Cerebellar nuclear complex (tissue), 1 donor: ENCODE measurements at places on chromosomes 16 and 17.

- DNase-seq, result no peak
These were observed 78.7 kb downstream of the CDYL2 start for GRCh38 chr16:80725566-80726162.

- no peak for DNase-seq
These were observed 3.5 kb upstream of the SALL1 start for GRCh38 chr16:51154271-51155171.

DNA sequence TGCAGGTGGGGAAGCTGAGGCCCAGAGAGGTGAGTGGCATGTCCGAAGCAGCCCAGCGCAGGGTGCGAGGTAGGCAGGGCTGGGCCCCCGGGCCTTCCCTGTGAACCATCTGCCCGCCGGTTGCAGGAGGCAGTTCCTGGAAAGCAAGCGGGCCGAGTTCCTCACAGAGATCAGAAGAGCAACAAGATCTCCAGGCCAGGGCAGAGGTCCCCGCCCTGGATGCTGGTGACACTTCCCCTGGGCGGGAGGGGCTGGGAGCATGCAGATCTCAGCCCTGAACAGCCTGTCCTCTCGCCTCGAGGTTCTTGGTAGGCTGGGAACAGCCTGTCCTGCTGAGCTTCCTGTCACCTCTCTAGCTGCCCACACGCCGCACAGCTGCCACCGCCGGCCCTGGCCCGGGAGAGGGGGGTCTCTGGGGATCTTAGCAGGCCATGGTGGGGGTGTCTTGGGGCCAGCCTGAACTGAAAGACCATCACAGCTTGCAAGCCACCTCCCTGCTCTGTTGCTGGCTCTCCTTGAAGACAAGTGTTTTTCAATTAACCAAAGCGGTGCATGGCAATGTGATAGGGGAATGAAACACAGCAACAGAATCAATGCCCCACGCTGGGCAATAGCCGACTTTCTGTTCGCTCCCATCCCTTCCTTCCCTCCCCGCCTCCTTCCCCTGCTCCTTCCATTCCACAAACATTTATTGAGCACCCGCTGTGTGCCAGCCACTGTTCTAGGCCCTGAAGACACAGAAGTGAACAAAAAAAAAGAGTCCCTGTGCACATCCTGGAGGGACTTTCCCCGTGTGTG is 31.7 kb downstream of the SOCS1 start:
- no peak for DNase-seq

DNA sequence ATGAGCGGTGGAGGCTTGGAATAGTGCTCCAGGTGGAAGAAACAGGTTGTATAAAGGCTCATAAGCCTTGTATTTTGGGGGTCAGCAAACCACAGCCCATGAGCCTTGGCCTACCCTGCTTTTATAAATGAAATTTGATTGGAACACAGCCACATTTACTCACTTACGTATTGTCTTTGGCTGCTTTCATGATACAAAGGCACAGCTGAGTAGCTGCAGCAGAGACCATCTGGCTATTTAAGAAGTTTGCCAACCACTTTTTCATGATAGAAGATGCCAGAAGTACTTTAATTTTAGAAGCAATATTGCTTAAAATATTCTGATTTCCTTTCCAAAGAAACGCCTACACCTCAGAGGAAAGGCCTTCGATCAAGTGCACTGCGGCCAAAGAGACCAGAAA is 73.8 kb downstream of the C17orf58 start:
- DNase-seq, result no peak

GRCh38 chr17:44928950-44929720 is 13.8 kb upstream of the GFAP start:
- DNase-seq, result no peak

GRCh38 chr17:7911116-7911515 is 5.0 kb downstream of the RNF227 start:
- no peak for DNase-seq

DNA sequence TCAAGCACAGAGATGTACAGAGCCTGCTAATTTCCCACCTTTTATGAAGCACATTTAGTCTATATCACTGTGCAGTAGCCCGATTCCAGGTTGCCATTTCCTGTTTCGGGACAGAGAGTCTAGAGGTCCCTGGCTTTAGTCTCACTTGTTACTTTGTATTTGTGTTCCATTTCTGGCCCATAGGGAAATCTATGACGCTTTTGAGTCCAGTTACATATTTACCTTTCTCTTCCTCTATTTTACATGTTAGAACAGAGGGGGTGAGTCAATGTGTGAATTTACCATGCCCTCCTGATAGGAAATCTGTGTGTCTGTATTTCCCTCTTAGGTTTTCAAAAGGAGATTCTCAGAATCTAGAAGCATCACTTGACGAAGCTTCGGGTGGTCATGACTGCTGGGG is 227.1 kb upstream of the ZFHX3 start:
- no peak for DNase-seq

- DNase-seq, result no peak
These were observed 3.3 kb downstream of the SLC6A4 start for GRCh38 chr17:30232015-30232823.

GRCh38 chr17:69908626-69909368 is 166.2 kb upstream of the KCNJ16 start:
- no peak for DNase-seq

GRCh38 chr17:82752371-82753200 is 721 bp downstream of the TBCD start:
- DNase-seq, result no peak

GRCh38 chr17:63519116-63519881 is 3.9 kb upstream of the KCNH6 start:
- no peak for DNase-seq

DNA sequence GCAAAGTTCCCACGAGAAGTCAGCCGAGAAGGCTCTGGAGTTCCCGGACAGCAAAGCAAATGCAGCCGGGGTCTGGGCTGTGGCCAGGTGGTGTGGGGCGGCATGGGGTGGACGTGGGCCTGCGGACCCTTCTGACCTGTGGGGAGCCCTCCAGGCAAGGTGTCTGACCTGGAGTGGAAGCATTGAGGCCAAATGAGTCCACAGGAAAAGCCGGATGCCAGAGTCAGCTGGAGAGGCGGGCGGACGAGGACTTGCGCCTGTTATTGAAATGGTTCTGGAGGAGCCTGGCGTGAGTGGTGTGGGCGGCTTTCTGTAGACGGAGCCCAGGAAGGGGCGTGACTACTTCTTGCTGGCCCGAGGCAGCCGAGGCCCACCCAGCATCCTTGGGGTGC is 50.5 kb upstream of the ZNF750 start:
- DNase-seq, result no peak

DNA sequence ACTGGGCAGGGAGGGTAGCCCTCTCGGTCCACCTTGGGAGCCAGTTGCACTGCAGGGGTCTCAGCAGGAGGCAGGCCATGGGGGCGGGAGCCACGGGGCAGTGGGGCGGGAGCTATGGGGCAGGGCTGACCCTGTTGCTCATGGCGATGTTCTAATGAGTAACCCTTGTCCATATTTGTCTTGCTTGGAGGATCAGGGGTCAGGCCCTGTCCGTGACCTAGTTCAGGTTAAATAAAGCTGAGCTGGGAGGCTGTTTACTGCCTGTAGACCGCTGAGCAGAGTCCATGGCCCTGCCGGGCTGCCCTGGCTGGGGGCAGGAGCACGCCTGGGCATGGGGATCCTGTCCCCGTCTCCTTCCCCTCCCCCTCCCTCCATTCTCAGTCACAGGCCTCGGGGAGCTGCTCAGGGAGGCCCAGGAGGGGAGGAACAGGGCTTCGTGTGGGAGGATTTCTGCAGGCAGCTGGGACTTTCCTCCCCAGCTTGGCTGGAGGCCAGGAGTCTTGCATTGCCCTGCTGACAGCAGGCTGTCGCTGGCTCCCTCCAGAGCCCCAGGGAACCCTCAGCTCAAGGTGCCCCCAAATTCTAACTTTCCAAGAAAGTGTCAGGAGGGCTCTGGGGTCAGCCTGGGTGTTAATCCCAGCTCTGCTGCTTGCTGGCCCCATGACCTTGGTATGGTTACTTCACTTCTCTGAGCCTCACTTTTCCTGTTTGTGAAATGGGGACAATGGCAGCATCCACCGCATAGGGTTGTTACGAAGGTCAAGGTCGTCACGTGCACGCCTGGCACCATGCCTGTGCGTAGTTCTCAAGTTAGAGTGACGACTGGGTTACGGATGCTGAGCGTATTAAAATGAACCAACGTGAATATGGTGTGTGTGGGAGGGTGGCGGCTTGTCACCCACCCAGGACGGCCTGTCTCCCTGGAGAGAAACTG is 6.1 kb upstream of the SERPINF2 start:
- no peak for DNase-seq

- DNase-seq, result no peak
These were observed 275.1 kb upstream of the TBX2 start for GRCh38 chr17:61124562-61124961.

DNA sequence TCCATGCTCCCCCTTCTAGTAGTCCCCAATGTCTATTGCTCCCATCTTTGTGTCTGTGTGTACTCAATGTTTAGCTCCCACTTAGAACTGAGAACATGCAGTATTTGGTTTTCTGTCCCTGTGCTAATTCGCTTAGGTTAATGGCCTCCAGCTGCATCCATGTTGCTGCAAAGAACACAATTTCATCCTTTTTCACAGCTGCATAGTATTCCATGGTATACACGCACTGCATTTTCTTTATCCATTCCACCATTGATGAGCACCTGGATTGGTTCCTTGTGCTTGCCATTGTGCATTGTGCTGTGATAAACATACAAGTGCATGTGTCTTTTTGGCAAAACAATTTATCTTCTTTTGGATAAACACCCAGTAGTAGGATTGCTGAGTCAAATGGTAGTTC is 77.0 kb upstream of the HSBP1 start:
- DNase-seq, result no peak

DNA sequence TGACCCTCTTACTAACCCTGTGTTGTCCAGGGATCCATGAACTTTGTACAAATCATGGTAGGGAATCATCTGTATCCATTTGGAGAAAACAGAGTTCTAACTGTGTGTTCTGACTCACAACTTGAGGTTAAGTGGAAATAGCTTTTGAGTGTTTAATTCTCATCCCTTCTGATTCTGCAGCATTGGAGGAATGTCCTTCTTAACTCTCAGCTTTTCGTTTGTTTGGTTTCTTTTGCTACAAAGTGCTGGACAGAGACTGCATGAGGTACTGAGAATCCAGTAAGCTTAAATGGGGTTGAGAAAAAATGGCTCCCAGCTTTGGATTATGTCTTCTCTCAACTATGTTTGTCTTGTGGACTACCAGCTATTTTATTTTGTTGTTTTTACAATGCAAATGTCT is 352.1 kb upstream of the KIF2B start:
- DNase-seq, result no peak
